ENCODE measurements at places on chromosomes 1 and 21. TPM values are rescaled to one million over a fixed set of nuclear protein-coding genes. Genes with fewer than 3 reads are reported as not detected.

- DNase-seq: no peak
Measured at GRCh38 chr1:9345922-9346321, 53.2 kb downstream of the SPSB1 start.

GRCh38 chr1:182368358-182368757, 23.2 kb downstream of the GLUL start:
- no peak for DNase-seq

DNA sequence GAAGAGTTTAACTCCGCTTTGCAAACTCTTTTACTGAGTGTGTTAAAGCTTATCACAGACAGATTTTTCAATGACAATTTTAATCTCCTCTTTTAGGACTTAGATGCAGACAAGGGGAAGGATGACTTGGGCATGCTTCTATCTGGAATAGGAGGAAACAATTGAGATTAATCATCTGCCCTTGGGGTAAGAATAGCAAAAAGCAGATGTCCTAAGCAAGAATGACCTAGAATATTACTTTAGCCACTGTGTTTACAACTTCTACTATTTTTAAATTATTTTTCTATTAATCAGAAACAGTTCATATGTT, 569.0 kb upstream of the ADGRL2 start:
- no peak for DNase-seq

DNA sequence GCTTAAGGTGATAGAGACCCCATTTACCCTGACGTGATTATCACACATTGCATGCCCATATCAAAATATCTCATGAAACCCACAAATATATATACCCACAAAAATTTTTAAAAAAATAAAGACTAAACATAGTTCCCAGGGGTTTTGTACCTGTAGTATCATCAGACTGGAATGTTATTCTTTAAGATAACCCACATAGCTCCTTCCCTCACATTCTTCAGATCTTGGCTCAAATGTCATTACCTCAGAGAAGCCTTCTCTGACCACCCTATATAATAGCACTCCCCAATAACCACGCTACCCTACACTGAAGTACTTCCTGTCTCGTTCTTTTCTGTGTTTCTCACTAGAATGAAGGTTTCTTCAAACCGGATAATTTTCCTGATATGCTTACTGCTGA, 138.3 kb upstream of the SNX7 start:
- no peak for DNase-seq

DNA sequence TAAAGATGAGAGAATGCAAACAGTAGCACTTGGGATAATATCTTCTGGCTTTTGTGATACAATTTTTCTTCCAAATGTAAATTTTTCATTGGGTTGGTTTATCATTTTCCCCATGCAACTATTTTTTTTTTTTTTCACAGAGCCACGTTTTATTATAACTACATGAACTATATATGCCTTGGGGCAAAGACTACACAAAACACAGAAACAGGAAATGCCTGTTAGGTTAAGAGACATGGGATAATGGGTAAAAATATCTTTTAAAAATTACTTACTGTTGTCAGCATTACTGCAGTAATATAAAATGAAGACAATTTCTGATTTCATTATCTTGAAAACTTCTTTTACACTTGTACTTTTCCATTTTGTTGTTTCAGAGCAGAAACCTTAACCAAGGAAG, 74.6 kb downstream of the DISP1 start:
- DNase-seq: no peak

DNA sequence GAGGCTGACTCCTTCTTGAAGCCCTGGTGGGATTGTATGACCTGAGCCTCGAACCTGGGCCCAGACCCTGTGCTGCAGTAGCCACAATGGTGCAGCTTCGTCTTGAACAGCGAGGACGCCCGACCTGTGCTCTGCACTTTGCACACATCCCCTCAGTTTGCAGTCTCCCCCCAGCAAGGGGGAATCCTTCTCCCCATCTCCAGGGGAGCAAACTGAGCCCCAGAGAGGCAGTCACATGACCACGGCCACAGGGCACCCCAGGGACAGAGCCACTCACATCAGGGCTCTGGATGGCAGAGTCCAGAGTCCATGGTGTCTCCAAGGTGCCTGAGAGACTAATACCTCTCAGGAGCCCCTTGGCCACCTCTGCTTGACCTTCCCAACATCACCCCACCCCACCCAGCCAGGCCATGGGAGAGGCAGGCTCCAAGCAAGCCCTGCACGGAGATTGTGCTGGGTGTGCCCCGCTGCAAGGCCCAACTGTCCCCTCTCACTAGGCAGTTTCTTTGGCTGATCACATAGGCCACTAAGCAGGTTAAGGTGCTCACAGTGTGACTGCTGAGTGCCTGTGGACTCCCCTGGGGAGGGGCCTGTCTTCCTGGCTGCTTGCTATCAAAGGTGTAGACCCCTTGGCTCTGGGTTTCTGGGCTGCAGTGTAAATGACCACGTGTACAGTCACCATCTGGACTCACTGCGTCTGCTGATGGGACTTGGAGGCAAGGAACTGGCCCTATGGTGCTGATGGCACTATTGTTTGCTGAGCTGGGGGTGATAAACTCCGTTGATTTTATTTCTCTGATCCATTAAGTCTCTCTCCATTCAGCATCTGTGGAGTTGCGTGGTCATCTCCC, 398.1 kb downstream of the MATN1 start:
- no peak for DNase-seq

DNA sequence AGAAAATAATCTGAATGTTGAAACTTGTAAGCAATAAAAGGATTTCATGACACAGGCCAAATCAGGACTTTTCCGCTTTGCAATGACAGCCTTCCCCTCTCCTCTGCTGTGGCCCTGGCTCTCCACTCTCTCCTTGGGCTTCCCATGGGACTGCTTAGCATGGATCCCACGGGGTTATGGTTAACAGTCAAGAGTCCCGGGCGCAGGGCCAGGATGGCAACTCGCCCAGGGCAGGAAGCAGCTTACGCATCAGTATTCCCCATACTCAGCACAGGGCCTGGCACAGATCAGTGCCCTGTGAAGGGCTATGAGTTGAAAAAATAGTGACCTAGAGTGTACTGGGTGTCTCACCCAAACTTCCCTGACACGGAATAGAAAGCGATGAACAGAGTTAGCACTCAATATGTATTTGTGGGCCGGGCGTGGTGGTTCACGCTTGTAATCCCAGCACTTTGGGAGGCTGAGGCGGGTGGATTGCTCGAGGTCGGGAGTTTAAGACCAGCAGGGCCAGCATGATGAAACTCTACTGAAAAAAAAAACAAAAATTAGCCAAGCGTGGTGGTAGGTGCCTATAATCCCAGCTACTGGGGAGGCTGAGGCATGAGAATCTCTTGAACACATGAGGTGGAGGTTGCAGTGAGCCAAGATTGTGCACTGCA, 29.1 kb upstream of the GRHL3 start:
- DNase-seq: peak; percentile 92

GRCh38 chr1:172069051-172069450, 227.8 kb downstream of the DNM3 start:
- DNase-seq: no peak

GRCh38 chr1:66788231-66788939, 12.7 kb downstream of the INSL5 start:
- no peak for DNase-seq

DNA sequence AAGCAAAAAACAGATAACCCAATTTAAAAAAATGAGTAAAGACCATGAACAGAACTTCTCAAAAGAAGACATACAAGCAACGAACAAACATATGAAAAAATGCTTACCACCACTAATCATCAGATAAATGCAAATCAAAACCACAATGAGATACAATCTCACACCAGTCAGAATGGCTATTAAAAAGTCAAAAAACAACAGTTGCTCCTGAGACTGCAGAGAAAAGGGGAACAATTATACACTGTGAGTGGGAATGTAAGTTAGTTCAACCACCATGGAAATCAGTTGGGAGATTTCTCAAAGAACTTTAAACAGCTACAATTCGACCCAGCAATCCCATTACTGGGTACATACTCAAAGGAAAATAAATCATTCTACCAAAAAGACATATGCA, 131.6 kb downstream of the PTGER3 start:
- DNase-seq: no peak

DNA sequence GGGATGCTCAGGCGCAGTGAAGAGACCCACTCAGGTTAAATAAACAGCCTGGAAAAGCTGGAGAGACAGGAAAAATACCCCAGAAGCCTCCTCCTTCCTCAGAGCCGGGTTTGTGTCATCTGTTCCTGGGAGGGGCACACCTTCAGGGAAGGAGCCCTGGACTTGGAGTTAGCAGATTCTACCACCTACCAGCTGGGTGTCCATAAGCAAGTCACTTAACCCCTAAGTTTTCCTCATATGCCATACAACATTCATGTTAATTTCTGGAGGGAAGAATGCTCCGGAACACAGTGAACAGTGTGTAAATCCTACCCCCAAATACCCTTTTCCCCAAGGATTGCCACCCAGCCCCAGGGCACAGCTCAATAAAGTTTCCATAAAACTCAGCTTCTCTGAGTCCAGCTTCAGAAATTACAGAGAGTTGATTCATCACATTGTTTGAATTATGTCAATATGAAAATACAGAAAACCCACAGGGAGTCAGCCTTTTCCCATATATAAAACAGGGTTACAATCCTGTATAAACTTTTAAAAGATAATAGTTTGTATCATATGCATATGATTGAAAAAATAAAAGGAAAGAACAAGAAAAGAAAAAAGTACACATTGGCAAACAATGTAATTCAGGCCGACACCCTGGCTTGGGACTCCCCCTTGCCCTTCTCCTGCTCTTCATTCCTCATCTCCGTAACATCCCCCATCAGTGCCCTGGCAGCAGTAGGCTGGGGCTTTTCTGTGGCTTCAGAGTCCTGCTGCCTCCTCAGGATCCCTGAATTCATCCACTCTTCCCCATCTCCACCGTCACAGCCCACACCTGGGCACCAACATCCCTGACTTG, 291.8 kb upstream of the USP24 start:
- no peak for DNase-seq

DNA sequence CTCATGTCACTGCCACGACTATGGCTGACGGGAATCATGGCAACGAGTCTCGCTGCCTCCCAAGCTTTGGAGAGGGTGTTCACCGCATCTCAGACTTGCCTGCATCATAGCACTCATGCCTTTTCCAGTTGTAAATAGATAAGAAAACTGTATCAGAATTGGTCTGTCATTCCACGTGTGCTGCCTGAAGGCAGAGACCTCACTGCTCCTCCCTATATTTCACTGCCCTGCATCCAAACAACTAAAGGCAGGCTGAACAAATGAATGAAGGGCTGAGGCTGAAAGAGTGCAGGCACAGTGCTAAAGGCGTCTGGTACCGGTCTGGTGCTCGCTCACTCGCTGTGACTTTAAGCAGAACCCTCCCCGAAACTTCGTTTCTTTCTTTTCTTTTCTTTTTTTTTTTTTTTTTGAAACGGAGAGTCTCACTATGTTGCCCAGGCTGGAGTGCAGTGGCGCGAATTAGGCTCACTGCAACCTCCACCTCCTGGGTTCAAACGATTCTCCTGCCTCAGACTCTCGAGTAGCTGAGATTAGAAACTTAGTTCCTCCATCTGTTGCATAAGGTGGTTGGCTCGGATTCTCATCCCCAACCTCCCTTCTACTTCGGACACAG, 542 bp downstream of the EIF2B3 start:
- DNase-seq: no peak

DNA sequence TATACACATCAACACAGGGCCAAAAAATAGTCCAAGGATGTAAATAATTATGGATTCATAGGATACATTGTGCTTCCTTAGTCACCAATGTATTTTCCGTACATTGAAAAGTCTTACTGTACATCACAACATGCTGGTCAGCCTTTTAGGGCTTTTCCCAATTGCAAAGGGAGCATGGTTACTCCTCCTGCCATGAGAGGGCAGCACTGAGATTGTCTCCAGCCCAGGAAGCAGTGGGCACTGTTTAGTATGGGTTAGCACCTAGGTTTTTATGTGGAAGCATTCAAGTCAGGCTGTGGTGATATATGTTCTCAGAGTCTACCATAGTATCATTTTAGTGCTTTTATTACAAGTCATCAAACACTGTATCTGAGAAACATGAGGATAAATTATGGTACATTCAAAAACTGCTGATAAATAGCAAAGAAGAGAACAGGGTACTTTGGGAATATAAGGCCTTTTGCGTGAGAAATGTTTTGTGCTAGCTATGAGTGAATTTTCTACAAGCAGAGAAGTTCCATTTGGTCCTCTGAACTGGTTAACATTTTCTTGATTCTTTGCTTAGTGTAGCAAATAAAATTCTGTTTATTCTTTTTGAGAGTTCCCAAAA, 34.0 kb downstream of the ST6GALNAC5 start:
- no peak for DNase-seq

GRCh38 chr1:178684542-178685000, 40.5 kb upstream of the RALGPS2 start:
- DNase-seq: no peak

DNA sequence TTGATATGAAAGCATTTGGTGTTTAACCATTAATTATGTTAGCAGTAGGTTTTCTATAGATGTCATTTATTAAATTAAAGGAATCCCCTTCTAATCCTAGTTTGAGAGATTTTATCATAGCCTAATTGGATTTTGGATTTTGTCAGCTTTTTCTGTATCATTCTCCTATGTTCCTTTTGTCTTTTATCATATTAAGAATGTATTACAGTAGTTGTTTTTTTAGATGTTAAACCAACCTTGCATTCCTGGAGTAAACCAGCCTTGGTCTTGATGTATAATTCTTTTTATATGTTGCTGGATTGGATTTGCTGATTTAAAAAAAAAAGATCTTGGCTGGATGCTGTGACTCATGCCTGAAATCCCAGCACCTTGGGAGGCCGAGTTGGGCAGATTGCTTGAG, 5.6 kb downstream of the SETDB1 start:
- DNase-seq: no peak

DNA sequence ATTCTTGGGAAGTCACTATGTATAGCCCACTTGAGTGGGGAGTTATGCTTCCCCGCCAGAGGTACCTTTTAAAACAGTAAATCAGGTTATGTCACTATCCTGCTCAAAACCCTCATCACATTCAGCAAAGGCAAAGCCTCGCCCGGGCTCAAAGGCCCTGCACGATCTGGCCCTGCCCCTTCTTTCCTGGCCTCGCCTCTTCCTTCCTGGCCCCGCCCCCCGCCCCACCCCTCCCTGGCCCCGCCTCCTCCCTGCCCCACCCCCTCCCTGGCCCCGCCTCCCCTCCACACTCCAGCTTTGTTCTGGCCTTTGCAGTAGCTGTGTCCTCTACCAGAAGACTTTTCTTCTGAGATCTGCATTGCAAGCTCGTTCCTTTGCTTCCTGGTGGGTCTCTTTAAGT, 6.6 kb downstream of the LDLRAD2 start:
- DNase-seq: no peak

- no peak for DNase-seq
Measured at GRCh38 chr1:222390181-222390580, 157.7 kb downstream of the HHIPL2 start.

GRCh38 chr1:240739754-240740153, 127.8 kb upstream of the GREM2 start:
- DNase-seq: no peak

- DNase-seq: no peak
Measured at GRCh38 chr1:223825767-223826748, 19.7 kb downstream of the TP53BP2 start.

GRCh38 chr21:45467221-45467779, 62.3 kb downstream of the COL18A1 start:
- DNase-seq: peak; percentile 58

Gene URB1
- 14.3 TPM for total RNA-seq

Gene HMGN1
- 170 TPM for total RNA-seq

Gene MAB21L3
- 0.46 TPM for total RNA-seq

Gene AGT
- total RNA-seq: 1.8 TPM

Gene TCHHL1
- not detected for total RNA-seq

Gene AKR7A3
- total RNA-seq: 0.43 TPM

Gene ZMPSTE24
- 39.9 TPM for total RNA-seq

Gene TMEM82
- not detected for total RNA-seq

Gene CD48
- total RNA-seq: 21.5 TPM

Gene HNRNPU
- total RNA-seq: 273 TPM

Gene TBX19
- total RNA-seq: 3.5 TPM

Gene C1QTNF12
- 2.6 TPM for total RNA-seq

Gene FMO5
- 95.9 TPM for total RNA-seq

Gene PLXNA2
- total RNA-seq: 98.5 TPM

Gene PPT1
- total RNA-seq: 166 TPM

All from upper lobe of right lung (tissue), 1 donor.